ENCODE measurements at places on chromosomes 11 and 22.

GRCh38 chr22:48263791-48264351 is 1501.4 kb downstream of the TBC1D22A start:
- no peak for DNase-seq

- DNase-seq: no peak
Measured at GRCh38 chr11:10666556-10667520, 26.7 kb downstream of the IRAG1 start.

DNA sequence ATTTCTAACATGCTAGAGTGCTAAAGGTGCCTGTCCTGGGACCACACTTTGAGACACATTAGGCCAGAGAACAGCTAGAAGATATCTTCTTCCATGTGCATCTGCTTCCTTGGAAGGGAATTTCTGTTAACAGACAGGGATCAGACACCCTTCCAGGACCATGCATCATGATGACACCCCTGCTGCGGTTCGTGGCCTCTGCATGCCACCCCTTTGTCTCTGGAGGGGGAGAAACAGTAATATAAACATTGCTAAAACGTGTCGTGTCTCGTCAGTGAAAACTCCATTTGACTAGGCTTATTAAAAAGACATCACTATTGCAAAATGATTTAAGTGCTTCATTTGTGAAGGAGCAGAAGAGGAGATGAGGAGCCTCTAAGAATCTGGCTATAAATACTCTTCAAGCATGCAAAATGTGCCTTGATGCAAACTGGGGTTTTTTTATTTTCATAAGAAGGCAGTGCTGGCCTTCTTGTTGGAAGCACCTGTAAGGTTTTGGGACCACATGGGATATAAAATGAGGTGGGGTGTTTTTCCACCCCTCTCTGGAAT is 141.6 kb downstream of the MYO18B start:
- no peak for DNase-seq

GRCh38 chr11:120775986-120776951 is 247.6 kb upstream of the TBCEL start:
- no peak for DNase-seq

DNA sequence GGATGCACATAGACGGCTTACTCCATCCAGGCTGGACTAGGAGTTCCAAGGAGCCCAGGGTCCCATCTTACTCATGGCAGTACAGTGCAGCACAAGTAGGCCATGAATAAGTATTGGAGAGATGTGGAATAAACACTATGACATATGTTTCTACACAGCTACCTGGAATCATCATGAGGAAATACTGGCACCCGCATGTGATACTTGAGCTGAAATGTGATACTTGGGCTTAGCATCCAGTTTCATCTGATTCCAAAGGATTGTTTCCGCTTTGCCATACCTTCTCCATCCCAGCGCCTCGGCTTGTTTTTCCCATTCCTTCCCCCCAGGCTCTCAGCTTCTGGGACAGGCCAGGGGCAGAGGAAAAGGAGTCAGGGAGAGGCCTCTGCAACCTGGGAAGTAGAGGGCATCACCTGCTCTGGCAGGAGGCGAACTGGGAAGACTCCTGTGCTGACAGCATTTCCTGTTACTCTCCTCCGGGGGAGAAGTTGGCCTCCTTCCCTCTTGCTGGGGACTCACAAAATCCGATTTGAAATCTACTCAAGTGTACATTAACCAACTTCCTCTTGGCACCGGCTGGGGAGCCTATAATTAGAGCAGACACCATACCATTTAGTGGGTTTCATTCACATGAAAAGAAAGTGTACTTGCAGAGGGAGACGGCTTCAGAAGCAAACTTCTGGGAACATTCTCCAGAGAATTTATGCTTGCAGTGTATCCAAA is 187.8 kb downstream of the MIAT start:
- DNase-seq: no peak
